Esophagus muscularis mucosa (tissue), 4 donors: ENCODE measurements at places on chromosomes 1 and 21. TPM values are rescaled to one million over a fixed set of nuclear protein-coding genes. Genes with fewer than 3 reads are reported as not detected.

The HDGF gene
- 124 TPM for total RNA-seq

GRCh38 chr1:165443539-165444311, 1.2 kb downstream of the RXRG start:
- no peak for DNase-seq

DNA sequence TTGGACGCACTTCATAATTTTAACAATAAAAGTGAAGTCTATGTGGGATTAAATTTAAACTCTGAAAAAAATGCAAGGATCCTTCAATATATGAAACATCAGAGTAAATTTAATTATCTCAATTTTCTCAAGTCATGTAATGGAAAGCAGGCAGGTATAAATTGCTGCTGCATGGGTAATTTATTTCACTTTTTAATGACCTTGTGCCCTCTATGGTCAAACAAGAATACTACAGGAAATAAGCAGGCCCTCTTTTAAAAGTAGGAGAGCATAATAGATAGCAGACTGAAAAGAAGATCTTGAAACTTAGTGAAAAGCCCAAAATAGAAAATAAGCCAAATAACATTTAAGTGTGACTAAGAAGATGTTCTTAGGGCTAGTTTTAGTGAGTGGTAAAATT, 22.9 kb downstream of the BCAS2 start:
- no peak for DNase-seq

GRCh38 chr1:88668405-88668804, 15.7 kb upstream of the PKN2 start:
- no peak for DNase-seq

- no peak for DNase-seq
These were observed at the start of gene ASCL5 for GRCh38 chr1:201126832-201127754. TSS of gene ASCL5 (minus strand) at chr1:201127184. CDS start at chr1:201115372, 11,812 bp downstream.

DNA sequence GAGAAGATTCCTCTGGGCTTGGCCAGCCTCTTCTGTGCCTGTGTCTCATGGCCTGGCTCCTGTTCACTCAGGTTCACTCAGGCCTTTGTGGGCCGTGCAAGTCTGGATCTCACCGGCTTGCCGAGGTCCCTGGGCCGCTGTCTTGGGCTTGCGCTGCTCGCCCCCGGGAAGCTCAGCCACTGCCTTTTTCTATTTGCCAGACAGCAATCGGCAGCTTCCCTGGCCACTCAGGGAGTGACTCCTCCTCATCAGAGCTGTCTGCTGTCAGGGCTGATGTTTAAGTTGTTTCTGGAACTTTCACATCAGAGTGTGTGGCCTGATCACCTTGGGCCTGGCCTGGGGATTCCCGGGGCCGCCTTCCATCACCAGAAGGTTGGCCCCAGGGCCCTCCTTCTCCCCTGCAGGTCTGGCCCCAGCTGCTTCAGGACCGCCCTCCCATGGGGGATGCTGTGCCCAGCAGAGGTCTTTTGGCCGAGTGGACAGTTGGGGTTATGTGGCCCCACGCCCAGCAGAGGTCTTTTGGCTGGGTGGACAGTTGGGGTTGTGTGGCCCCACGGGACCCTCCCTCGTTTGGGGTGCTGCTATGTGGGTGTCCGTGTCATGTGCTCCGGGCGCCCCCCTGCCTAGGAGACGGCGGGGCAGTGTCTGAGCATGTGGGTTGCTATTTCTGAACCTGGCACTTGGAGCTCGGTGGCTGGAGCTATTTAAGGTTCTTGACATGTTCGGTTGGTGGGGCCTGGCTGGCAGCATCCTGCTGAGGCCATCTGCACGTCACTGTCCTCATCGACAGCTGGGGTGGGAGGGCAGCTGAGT, 12.5 kb downstream of the SLX9 start:
- DNase-seq, result no peak

- DNase-seq, result peak; percentile 90
These were observed 51.4 kb downstream of the ACBD3 start for GRCh38 chr1:226135059-226135651.
